ENCODE measurements at places on chromosomes 12 and 14.

DNA sequence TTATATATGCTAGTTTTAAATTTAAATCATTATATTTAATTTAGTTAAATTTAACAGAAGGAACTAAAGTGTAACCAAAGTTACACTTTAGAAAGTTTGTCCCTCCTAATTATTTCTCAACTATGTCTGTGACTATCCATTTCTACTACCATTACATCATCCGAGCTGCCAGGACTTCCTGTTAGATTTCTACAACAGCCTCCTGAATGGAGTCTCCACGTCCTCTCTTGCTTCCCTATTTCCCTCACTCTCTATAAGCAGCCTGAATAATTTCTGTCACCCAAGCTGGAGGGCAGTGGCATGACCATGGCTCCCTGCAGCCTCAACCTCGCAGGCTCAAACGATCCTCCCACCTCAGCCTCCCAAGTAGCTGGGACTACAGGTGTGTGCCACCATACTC is 84.1 kb downstream of the TTC7B start:
- no peak for DNase-seq

GRCh38 chr14:89444044-89444443 is 27.0 kb upstream of the FOXN3 start:
- DNase-seq: peak; percentile 25

DNA sequence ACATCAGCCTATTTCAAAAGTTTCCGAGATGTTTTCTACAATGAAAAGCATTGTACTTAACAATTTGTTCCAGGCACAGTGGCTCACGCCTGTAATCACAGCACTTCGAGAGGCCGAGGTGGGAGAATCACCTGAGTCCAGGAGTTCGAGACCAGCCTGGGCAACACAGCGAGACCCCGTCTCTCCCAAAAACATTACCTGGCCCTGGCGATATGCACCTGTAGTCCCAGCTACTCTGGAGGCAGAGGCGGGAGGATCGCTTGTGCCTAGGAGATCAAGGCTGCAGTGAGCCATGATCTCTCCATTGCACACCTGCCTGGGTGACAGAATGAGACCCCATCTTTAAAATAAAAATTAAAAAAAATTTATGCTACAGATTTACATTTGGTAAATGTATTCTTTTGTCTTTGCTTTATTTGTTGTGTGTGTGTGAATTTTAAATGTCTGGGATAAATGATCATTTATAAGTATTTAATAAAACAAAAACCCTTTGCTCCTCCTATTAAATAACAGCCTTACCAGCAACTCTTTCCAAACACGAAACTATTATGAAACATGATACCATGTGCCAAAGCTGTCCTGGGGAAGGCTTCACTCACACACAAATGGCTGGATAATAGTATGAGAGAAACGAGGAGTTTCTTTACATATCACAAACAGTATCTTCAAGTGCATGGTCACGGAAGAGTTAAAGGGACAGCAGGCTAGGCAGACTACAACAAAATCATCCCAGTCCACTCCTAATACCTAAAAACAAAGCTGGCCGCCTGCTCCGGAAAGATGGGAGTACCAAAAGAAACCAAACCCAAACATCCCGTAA is 1.1 kb downstream of the ATXN3 start:
- peak; percentile 16 for DNase-seq

- no peak for DNase-seq
These were observed 11.5 kb downstream of the OAS2 start for GRCh38 chr12:112989806-112990205.

DNA sequence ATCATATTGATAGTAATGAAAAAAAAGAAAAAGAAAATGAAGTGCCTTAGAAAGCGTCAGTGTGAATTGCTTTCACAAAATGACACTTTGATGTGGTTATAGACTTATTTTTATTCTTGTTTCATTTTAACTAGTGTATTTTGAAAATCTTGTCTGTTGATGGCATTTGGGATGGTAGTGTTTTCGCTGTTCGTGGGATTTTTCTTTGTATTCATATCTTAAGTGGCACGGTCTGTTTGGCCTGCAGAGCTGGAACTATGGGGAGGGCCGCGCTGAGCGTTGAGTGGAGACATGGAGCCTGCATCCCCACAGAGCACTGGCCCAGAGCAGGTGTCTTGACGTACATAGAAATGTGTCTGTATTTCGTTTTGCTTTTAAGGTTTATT is 61.6 kb downstream of the WDR20 start:
- no peak for DNase-seq

DNA sequence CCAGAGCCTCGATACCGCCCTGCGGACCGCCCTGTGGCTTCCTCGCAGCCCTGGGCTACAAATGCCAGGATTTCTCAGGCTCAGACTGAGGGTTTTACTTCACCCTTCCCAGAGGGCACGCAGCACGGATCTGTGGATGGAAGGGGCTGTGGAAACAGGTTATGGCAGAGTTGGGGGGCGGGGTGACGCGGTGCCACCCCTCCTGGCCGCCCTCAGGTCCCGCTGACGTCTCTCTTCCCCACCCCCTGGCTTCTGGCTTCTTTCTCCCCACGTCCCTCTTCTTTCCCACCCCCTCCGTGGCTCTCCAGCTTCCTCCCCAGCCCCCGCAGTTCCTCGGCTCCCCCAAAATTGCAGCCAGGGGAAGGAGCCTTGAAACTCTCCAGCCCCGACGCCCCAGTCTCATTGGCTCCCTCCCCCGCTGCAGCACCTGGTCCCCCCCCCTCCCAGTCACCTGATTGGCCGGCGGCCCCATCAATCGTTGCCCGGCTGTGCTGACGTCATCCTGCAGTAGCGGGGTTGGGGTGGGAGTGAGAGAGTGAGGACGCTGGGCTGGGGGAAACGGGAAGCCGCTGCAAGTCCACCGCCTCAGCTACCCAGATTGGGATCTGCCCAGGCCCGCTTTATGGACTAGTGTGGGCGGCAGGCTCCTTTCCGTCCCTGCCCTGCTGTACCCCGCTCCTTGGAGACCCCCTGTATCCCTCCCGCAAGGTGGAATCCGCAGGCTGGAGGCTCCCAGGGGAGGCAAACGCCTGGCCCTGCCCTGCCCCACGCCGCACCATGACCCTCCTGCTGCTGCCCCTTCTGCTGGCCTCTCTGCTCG is at the start of gene CLSTN3:
Gene CLSTN3, plus strand, starts transcription at position 500 of the 820 bp plus-strand sequence. Its CDS starts 278 bp downstream, at position 778.
- peak; percentile 97 for DNase-seq

DNA sequence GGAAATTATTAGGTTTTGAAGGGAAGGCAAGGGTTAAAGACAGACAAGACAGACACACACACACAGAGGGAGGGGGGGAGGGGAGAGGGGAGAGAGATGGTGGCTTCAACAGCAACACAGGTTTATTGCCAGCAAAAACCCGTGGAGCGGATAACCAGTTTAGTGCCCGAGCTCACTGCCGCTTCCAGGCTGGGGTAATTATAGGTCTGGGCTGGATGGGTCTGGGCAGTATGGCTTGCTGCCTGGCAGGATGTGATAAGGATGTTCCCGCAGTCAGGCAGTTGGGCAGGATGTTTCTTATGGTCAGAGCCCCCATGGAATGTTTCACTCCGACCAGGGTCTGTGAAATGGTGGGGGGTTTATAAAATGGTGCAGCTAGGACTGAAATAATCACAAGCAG is 4.4 kb upstream of the TDRD9 start:
- no peak for DNase-seq

- no peak for DNase-seq
These were observed 122.2 kb upstream of the NAP1L1 start for GRCh38 chr12:76206677-76207072.

DNA sequence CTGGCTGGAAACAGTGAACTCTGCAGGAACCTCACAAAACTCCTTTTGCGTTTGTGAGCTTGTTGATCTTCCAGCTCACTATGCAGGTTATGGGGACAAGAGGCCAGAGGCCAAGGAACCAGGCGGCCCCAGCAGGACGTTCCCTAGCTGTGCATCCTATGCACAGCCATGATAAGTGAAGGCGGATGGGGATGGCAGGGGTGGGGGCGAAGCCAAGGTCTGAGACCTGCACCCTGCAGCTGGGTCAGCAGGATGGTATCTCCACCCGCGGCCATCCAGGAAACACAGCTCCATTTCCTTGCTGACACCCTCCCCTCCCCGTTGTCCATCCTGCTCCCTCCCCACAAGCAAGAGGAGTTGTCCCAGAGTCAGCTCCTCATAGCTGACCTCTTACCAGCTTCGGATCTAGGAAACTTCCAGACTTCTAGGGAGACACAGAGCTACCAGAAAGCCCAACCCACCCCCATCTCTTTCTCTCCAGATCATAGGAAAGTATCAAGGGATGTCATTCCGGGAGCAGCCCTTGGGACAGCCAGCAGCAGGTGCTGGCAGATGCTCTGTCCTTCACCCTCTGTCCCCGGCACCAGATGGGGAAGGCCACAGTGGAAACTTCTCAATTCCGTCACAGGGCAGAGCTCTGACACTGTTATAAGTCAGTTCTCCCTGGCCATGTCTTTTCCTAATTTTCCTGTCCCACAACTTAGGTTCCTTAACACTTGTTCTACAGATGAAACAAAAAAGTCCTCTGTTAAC is 9.4 kb downstream of the ZBTB39 start:
- DNase-seq: no peak

Data from GM20000 (cell line).